ENCODE measurements at places on chromosomes 1 and 21. TPM values are rescaled to one million over a fixed set of nuclear protein-coding genes. Genes with fewer than 3 reads are reported as not detected.

- H3K36me3 ChIP-seq = peaks cover 4% of the 10 kb centered on the region
- peak overlapping the region; percentile 97 for H3K4me3 ChIP-seq
- H3K27ac ChIP-seq = no peak overlapping the region
- H3K27me3 ChIP-seq = no peaks in the 10 kb centered on the region
- H3K4me1 ChIP-seq = peaks cover 28% of the 10 kb centered on the region
Observed at GRCh38 chr1:109984190-109984455, 442 bp upstream of the AHCYL1 start.

DNA sequence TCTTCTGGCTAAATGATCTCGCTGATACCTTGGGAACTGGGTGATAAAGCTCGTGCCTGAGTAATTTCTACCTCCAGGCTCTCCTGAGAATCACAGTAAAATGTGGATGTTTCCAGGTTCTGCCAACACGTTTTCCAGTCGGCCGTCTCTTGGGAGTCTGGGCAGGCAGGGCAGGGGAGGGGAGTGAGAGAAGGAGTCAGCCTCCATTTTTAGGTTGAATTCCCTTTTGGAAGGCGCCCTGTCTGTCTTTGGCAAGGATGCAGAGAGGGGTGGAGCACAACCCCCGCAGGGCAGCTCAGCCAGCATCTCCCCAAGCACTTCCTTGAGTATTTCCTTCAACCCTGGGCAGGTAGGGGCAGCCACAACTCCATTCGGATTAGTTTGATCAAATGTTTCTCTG lies 15.5 kb upstream of the ACTRT2 start:
- H3K27me3 ChIP-seq = peaks cover 5% of the 10 kb centered on the region
- no peak overlapping the region for H3K4me3 ChIP-seq
- no peak overlapping the region for H3K27ac ChIP-seq
- no peak for DNase-seq
- no peaks in the 10 kb centered on the region for H3K4me1 ChIP-seq

- H3K4me1 ChIP-seq = no peaks in the 10 kb centered on the region
- DNase-seq = no peak
- no peaks in the 10 kb centered on the region for H3K36me3 ChIP-seq
- no peak overlapping the region for H3K27ac ChIP-seq
- H3K27me3 ChIP-seq = no peaks in the 10 kb centered on the region
Observed at GRCh38 chr1:23441446-23442148, 17.0 kb upstream of the TCEA3 start.

GRCh38 chr1:25959611-25960010 lies 38.3 kb downstream of the PAFAH2 start:
- H3K4me1 ChIP-seq = no peaks in the 10 kb centered on the region
- H3K36me3 ChIP-seq = peaks cover 40% of the 10 kb centered on the region
- peak overlapping the region; percentile 1 for H3K27ac ChIP-seq
- H3K27me3 ChIP-seq = no peaks in the 10 kb centered on the region
- no peak overlapping the region for H3K4me3 ChIP-seq

DNA sequence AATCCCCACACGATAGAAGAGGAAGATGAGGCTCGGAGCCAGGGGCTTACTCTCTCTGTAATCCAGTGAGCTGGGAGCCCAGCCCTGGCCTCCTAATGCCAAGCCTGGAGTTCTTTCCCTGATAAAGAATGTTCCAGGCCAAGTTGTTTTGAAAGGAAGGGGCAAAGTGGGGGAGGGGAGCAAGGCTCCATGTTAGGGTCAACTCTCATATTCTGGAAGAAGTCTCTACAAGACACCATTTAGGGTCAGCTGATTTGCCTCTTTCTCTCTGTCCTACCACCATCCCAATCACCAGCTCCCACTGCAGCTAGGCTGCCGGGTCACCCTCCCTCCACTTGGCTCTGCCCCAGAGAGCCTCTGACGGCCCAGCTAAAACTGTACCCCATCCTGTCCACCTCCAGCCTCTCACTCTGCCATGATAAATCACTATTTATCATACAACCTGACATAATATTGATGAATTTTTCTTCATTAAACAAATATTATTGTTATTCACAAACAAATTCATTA lies 95.0 kb downstream of the GLIS1 start:
- H3K4me3 ChIP-seq = no peak overlapping the region
- H3K4me1 ChIP-seq = no peaks in the 10 kb centered on the region
- no peak overlapping the region for H3K27ac ChIP-seq
- H3K27me3 ChIP-seq = peaks cover 3% of the 10 kb centered on the region
- no peaks in the 10 kb centered on the region for H3K36me3 ChIP-seq

DNA sequence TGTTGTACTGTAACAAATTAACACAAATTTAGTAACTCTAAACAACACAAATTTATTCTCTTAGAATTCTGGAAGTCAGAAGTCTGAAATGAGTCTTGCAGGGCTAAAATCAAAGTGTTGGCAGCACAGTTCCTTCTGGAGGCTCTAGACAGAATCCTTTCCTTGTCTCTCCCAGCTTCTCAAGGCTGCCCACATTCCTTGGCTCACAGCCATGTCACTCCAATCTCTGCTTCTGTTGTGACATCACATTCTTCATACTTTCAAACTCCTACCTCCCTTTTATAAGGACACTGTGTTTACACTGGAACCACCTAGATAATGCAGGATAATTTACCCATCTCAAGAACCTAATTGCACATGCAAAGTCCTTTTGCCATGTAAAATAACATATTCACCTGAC lies 225.0 kb upstream of the PRMT6 start:
- no peaks in the 10 kb centered on the region for H3K27me3 ChIP-seq
- no peaks in the 10 kb centered on the region for H3K4me1 ChIP-seq
- no peak for DNase-seq
- H3K36me3 ChIP-seq = no peaks in the 10 kb centered on the region
- H3K27ac ChIP-seq = no peak overlapping the region

Gene SYPL2
- total RNA-seq = not detected

Gene KCNN3
- total RNA-seq = 0.26 TPM

Gene CFHR1
- total RNA-seq = not detected

All from activated naive CD4-positive, alpha-beta T cell treated with anti-CD3 and anti-CD28 coated beads for 36 hours (primary cell).